NCI-H526 treated with DMSO at 0.1 percent for 48 hours (cell line): ENCODE measurements at places on chromosomes 11 and 22.

GRCh38 chr11:120586728-120587127 is 75.2 kb downstream of the GRIK4 start:
- no peak for DNase-seq

DNA sequence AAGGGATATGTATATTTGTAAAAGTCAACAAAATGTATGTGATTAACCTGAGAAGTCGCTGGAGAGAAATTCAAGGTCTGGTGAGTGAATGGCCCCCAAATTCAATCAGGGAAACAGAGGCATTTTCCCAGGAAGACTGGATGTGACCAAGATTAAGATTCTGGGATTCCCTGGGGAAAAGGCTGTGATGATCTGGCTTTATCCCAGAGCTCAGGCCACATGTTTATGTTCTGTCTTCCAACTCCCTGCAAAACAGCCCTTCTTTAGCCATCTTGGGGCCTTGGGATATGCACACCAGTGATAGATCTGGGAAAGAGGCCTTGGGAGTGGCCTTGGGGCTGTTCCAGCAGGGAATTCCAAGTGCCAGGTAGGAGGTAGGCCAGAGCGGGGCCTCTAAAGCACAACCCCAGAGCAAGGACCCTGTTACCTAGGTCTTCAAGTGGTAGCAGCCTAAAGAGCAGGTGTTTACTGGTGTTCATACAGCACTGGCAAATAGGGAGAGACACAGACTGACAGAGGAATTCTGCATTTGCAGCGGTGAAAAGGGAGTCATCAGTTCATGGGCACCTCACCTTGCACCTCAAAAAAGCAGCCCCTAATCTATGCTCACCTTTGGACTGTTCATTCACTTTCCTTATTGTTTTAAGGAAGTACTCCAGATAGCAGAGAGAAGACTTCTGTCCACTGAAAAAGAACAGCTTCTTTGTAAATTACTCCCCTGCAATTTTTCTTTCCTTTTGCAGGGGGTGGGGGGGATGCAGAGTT is 312.4 kb downstream of the BUD13 start:
- DNase-seq = no peak

DNA sequence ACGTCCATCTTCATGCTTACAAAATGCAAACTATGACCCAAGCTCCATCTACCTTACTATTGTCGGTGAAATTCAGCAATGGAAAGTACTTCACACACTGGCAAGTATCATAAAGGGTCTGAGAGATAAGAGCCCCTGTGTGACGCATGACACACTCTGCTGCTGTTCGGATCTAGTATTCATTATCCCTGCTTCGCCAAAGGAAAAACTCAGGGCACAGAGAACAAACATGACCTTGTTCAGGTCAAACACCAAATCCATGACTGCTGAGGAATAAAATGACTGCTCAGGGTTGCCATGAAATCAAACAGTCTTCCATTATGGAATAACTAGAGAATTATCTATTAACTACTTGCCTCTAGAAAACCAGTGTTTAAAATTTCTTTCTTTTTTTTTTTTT is 73.0 kb downstream of the MICAL3 start:
- no peak for DNase-seq

DNA sequence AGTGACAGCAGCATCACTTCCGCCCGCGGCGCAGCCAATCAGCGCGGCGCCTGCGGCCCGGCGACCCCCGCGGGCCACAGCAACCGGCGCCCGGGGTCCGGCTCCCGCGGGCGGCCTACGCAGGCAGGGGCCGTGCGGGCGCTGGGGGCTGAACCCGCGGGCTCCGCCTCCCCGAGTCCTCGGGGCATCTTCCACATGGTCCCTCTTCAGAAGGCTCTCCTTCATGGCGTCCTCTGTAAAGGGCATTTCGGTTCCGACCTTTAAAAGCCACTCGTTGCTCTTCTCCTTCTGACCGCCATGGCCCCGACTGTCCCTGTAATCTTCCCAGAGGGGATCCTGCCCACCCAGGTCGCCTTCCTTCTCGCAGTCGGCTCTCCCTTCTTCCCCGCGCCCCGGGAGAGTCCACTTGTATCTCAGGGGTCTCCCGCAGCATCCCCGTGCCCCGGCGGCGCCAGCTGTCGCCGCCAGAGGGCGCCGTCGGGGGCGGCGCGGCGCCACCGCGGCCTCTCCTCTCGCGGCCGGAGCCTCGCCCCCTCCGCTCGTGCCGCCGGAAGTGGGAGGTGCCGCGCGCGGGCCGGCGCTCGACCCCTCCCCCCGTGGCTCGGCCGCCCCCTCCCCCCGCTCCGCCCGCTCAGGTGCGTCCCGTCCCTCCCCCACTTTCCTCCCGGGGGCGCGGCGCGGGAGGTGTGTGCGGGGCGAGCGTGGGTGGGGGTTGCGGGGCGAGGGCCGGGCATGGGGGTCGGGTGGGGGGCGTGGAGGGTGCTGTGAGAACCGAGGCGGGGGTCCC is at the start of gene RNF214:
Gene RNF214, plus strand, starts transcription at position 580 of the 787 bp plus-strand sequence. CDS start 1,602 bp downstream, outside the sequence.
- peak; percentile 80 for DNase-seq

GRCh38 chr22:29827091-29827490 is 11.0 kb downstream of the ASCC2 start:
- no peak for DNase-seq

DNA sequence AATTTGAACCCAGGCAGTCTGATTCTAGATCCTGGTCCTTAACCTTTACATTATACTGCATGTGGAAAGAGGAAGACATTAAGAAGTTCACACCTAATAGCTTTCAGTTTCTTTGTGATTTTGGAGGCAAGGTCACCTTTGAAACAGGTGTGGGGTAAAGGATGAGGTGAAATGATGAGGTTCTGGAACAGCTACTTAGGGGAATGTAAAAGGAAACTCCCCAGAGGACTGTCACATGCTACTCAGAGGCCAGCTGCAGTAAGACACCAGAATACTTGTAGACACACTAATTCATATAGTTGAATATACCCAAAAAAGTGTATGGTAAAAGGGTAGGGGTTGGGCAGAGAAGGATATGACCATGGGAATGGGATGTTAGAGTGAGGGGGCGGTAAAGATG is 5.4 kb downstream of the APIP start:
- DNase-seq = no peak

GRCh38 chr11:19441752-19442553 is 201.2 kb upstream of the E2F8 start:
- DNase-seq = no peak

GRCh38 chr11:10304495-10305261 is at the start of gene ADM:
ADM (plus strand) TSS chr11:10305073; CDS start chr11:10305701, 628 bp downstream.
- DNase-seq = peak; percentile 78

GRCh38 chr11:63933459-63933858 is 5.3 kb upstream of the NAA40 start:
- DNase-seq = no peak

DNA sequence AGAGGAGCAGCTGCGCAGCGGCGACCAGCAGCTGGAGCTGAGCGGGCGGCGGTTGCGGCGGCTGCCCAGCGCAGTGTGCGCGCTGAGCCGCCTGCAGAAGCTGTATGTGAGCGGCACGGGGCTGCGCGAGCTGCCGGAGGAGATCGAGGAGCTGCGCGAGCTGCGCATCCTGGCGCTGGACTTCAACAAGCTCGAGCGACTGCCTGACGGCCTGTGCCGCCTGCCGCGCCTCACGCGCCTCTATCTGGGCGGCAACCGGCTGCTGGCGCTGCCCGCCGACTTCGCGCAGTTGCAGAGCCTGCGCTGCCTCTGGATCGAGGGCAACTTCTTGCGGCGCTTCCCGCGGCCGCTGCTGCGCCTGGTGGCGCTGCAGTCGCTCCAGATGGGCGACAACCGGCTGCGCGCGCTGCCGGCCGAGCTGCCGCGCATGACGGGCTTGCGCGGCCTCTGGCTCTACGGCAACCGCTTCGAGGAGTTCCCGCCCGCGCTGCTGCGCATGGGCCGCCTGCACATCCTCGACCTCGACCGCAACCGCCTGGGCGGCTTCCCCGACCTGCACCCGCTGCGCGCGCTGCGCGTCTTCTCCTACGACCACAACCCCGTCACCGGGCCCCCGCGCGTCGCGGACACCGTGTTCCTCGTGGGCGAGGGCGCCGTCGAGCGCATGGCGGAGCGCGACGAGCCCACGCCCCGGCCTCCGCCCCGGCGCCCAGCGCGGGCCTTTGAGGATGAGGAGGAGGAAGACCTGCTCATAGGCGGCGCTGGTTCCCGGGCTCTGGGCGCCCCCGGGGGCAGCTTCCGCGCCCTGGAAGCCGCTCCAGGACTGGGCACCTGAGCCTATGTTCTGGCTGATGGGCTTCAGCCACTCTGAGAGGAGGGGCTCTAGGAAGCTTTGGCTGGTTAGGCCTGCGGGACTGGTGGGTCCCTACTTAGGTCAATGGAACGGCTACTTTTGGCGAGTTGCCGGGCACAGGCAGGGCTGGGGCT is 787 bp downstream of the LRRC10B start:
- peak; percentile 67 for DNase-seq

DNA sequence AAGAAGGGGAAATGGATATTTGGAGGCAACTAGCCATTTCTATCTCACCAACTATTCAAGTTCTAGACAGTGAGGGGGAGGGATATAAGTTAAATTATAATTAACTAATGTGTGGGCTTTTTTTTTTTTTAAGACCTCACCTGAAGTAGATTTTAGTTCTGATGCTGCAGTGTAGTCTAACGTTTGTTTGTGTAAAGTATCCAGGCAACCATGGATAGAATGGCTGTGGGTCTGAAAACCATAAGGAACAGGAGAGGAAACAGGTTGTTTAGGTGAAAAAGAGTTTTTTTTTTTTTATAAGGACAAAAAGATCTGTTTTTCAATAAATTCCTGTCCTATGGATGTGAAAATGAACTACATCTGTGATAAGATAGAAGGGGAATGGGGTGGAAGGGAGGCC is 262.4 kb upstream of the PLET1 start:
- no peak for DNase-seq

DNA sequence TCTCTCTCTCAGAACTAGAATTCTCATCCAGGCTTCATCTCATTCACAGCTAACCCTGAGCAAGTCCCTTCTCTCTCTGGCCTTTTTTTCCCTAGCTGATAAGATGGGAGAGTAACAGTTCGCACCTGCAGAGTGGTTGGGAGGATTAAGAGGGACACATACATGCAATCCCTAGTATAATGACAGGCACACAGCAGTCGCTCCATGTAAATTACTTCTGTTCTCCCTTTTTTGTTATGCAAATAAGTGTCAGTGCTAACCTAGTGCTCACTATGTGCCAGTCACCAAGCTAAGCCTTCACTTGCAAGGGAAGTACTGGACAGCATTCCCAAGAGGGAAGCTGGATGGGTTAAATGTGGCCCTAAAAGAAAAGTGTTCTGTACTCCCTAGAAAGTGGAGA is 63.4 kb downstream of the TENM4 start:
- peak; percentile 74 for DNase-seq

DNA sequence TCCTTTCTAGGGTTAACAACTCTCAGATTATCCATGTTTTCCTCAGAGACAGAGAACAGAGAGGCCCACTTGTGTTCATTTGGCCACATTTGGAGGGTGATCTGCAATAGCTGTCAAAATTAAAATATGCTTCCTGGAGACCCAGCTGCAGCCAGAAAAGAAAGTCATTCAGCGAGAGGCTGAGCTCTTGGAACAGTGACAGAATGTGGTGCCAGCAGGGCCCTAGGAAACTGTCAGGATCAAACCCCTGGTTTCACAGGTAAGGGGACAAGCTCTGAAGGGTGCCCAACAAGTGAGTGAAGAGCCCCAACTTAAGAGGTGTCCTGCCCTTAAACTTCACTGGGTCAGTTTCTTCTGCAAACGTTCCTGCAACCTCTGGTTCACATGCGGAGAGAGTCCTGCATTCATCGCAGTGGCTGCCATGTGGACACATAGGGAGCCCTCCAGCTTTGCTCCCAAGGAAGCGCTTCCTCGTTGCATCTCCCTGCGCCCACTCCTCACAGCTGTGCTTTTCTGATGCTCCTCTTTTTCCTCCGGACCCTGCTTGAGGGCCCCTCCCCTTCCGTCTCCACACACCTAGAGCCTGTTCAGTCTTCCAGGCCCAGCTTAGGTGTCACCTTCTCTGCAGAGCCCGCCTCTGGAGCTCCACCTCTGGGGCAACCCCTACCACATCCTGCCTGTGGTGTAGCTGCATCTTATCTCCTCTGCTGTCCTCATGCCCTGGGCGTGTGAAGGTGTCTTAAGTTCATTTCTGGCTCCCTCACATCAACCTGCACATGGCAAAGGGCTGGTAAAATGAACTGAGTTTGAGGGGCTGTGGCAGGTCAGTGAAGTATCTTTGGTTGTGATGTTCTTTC is 3.9 kb downstream of the UCP3 start:
- DNase-seq = no peak

DNA sequence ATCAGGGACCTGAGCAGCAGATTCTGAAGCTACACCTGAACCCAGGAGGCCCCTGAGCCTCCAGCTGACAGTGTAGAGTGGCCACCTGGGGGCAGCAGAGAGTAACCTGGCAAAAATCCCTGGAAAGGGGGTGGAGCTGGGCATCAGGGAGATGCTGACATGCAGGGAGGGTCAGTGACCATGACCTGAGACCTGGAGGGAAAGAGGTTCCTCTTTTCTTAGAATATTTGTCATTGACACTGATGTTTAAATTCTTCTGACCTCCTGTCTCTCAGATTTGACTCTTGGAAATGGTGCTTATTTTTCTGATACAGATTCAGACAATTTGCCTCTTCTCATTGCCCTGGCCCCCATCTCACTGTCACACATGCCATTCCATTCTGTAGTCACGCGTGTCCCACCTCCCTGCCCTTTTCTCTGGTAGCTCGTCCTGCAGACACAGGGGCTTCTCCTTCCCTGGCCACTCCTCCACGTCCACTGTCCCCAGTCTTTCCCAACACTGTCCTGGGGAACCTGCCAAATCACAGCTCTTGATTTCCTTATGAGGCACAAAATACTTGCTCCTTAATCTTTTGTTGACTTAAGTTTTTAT is 117.2 kb upstream of the IGLL5 start:
- peak; percentile 19 for DNase-seq
